NCI-H187 (cell line): ENCODE measurements at places on chromosomes 6 and 20.
A peak's percentile ranks its signal among the peaks of the same experiment; 100 is the strongest.

GRCh38 chr6:169800116-169800667 is 48.8 kb downstream of the ERMARD start:
- DNase-seq, result no peak

DNA sequence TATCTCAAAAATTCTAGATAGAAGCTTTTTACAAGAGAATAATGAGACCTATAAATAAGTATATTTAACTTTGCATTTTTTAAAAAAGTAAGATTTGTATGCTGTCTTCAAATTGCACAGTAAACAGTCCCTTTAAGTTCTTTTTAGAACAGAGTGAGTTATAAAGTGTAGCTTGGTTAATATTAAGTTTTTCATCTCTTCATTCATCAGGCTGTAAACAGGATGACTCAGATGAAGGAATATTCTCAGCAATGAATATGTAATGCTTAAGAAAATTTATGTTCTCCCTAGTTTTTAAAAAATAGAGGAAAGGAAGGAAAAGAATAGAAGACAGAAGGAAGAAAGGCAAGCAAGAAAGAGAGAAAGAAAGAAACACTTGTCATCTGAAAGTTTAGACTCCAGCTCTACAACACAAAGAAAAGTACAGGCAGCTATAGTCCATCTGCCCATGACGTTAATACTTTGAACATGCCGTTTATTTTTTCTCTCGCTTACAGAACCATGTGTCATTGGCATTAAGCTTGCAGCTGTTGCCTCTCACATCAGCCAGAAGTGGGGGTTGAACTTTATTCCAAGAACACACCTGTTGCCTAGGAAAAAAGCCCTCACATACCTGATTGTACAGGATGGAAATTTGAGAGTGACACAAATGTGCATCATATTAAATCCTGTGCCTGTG is 36.1 kb downstream of the CAP2 start:
- DNase-seq, result peak; percentile 14

DNA sequence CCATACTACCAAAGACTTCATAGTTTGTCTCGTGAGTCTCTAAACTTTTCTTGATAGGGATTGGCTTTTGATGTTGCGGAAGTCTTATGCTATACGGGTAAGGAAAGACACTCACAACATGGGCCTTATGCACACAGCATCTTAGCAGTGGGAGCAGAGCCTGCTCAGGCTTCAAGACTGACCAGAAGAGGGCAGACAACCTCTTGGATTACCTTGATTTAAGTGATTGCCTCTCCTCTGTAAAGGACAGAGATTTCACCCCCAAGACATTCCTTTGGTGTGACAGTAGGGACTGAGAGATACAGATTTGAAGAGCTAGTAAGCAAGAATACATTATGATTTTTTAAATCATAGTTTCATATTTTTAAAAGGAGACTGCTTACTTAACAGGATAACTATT is 71.0 kb upstream of the SAMD3 start:
- DNase-seq, result no peak

GRCh38 chr20:33803921-33804337 is 7.2 kb upstream of the CHMP4B start:
- DNase-seq, result no peak

- DNase-seq, result no peak
These were observed 64.9 kb downstream of the SLC22A23 start for GRCh38 chr6:3391902-3392458.

DNA sequence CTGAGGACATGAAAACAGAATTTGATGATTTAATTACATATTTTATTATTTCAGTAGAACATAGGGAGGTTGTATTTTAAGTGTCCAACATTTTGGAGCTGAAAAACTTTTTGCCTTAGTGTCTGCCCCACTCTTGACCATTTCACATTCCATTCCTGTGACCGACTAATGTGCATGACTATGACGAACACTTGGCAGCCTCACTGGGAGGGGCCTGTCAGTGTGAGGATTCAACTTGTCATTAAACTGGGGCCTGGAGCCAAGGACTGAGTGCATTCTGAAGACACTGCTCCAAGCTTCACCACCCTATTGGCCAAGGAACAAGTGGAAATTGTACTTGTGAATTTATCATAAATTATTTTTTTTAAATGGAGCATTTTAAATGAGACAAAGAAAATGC is 661.3 kb downstream of the BCKDHB start:
- DNase-seq, result no peak

GRCh38 chr6:79134699-79135474 is 56.8 kb upstream of the PHIP start:
- peak; percentile 32 for DNase-seq

GRCh38 chr20:50982363-50982762 is 23.7 kb downstream of the MOCS3 start:
- no peak for DNase-seq

GRCh38 chr6:3297909-3298308 is 39.2 kb downstream of the PSMG4 start:
- no peak for DNase-seq

- no peak for DNase-seq
These were observed 1242.1 kb downstream of the HACE1 start for GRCh38 chr6:103617642-103618041.

GRCh38 chr20:21832442-21833385 is 127.2 kb downstream of the PAX1 start:
- no peak for DNase-seq

DNA sequence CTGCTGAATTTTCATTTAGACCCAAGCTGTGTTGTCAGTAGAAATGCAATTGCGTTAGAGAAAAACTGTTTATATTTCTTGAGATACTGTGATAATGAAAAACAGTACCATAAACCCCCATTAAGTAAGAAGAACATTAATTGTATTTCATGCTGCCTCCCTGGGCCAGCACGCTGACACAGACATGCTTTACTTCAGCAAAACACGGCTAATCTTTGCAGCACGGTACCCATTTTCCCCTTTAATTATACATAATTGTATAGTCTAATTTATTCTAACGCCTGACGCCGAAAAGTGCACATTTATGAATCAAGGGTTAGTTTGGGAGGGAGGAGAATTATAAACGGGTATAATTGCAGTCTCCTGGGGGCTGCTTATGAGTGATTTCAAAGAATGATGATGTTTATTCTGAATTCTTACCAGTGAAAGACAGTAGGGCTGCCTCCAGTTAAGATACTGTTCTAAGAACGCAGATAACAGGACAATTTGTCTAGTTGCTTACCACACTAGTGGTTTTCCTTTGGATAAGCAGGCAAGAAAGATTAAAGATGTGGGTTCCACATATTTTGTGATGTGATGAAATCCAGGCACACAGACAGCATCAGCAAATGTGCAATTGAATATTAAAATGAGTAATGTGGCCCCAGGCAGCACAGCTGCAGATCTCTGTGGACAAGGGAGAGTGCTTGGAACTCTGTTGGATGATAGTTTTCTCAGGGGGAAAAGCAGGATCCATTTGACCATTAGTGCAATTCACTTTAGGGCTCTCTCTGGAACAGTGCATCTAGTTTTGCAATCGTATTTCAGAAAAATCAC is 4.7 kb upstream of the SULF2 start:
- DNase-seq, result no peak

- DNase-seq, result no peak
These were observed 1.7 kb upstream of the SIGLEC1 start for GRCh38 chr20:3714092-3714491.

DNA sequence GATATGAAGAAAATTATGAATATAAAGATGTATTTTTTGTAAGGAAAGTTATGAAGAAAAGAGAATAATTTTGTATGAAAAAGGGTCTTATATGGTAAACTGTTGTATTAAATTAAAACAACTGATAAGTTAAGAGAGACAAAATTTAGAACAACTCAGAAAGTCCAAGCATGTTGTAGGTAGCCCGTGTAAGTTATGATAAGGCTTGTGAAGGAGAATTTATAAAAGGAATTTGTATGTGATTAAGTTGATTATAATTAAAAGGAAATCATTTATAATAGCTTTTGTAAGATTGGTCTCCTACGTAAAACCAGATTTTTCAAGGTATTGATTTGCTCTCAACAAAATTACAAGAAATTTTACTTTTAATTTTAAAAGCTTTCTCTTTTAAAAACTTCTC is 1579.3 kb downstream of the HACE1 start:
- DNase-seq, result no peak

GRCh38 chr6:106535012-106535411 is 94.3 kb downstream of the RTN4IP1 start:
- no peak for DNase-seq

GRCh38 chr6:11609324-11610071 is 71.9 kb downstream of the TMEM170B start:
- DNase-seq, result no peak

GRCh38 chr6:165702669-165703068 is 39.6 kb upstream of the PDE10A start:
- no peak for DNase-seq

DNA sequence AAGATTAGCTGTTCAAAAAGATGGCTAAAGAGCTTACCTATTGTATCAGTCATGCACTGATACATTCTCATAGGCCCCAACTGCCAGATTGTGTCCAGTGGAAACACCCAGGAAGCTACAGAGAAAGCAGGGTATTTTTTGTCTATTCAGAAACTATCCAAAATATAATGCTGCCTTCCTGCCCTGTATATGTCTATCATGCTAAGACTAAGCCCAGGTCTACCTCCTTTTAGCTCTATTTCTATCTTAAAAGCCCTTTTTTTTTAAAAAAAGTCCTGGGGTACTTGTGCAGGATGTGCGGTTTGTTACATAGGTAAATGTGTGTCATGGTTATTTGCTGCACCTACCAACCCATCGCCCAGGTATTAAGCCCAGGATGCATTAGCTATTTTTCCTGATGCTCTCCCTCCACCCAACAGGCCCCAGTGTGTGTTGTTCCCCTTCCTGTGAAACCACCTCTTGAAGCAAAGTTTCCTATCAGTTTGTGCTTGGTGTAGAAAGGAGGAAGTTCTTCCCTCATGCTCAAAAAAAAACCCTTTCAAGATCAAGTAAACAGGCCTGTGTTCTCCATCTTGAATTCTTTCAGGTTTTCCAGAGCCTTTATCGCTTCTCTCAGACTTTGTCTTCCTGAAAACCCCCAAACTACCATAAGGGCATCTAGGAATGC is 514 bp downstream of the DEFB129 start:
- DNase-seq, result no peak

DNA sequence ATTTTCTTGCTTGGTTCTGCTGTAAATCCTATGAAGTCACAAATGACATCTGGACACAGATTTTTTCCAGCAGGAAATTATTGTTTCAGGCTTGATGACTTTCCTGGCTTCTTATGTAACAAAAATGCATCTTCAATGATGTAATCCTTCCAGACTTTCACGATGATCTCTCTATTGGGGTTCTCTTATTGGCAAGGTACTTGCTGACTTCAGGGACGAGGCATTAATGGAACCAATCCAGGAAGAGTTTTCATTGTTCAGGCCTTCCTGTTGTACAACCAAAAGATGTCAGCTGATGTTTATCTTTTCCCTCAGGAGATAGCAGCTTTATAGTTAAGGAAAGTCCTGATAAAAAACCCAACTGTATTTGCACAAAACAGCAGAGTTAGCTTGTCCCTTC is 118.5 kb upstream of the MMS22L start:
- no peak for DNase-seq

DNA sequence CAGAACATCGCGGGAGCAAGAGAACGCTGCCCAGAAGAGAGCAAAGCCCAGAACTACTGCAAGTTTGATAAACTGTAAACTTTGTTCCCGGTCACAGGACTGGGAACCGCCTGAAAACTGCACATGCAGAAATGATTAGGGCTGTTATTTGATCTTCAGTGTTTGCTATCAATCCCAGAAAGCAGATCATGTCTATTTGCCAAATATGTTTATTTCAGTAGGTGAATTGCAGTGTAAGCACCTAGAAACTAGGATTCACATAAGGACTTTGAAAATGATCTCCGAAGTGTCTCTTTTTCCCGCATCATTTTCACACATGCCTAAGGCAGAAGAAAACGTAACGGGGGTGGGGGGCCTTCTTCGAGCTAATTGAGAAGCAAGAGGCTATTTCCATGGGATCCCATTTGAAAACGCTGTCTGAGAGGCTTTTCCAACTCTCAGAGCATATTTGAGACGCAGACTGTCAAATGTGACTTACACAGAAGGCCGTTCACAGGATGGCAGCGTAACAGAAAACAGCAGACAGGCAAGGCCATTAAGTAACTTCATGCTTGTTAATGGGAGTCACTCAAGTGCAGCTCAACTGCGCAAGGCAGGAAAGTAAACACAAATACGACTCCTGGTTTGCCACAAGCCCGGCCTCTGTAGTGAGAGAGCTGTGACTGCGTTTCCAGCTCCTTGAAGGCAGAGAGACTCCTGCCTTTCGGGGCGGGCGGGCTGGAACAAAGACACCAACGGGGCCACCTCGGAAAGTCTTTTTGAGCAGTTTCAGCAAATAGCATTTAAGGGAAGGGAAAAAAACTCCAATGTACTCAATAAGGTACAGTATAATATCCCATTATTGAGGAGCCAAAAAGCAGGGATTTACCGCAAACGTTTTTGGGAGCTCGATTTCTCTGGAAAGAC is 144.7 kb upstream of the ZNF217 start:
- peak; percentile 88 for DNase-seq

DNA sequence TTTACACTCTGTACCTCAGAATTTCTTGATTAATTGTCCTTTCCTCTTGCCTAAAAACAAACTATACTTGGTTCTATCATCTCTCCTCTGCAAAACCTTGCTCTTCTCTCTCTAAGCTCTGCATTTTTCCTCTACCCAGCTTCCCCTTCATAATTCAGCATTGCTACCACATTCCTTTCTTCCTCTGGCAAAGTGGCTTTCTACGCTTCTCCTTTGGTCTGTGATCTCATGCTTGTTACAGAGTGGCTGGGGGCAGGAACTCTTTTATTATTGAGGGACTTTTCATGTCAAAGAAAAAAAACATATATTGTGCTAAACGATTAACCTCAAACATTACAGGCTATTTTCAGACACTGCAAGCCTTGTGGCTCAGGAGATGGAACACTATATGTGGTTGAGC is 333.3 kb upstream of the KCNQ5 start:
- DNase-seq, result no peak

GRCh38 chr6:164897523-164898235 is 411.7 kb downstream of the C6orf118 start:
- DNase-seq, result no peak

DNA sequence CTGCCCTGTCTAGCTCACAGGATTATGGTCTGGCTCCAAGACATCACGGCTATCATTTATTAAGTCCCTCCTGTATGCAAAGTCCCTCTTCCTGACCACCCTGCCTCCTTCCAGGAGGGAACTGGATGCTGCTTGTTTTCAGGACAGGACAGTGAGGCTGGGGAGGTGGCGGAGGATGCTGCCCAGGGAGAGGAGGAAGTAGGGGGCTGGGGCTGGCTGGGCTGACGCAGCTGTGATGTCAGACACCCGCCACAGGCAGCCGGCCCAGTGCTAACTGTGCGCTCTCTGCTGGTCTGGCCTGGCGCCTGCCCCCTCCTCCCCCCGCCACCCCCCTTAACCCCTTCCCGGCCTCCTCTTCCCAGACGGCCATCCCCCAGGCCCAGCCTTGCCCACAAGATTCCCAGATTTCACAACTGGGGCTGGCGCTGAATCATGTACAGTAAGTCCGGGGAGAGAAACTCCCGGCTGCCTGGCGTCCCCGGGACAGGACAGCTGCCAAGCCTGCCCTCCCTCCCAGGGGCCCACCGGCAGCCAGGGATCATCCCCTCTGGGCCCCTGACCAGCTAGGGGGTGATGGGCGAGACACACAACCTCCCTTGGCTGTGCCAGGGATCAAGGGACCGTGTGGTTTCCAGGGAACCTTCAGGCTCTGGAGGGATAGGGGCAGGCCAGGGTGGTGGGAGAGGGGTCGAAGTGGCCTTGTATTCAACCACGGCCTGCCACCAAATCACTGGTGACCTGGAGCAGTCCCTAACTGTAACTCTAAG is 118.1 kb downstream of the CEBPB start:
- DNase-seq, result no peak

GRCh38 chr6:14964556-14965270 is 281.2 kb upstream of the JARID2 start:
- no peak for DNase-seq

GRCh38 chr20:23946206-23946605 is 42.4 kb downstream of the GGTLC1 start:
- no peak for DNase-seq
